Fibroblast of skin of right quadriceps (primary cell): ENCODE measurements at places on chromosomes 7 and 10.

DNA sequence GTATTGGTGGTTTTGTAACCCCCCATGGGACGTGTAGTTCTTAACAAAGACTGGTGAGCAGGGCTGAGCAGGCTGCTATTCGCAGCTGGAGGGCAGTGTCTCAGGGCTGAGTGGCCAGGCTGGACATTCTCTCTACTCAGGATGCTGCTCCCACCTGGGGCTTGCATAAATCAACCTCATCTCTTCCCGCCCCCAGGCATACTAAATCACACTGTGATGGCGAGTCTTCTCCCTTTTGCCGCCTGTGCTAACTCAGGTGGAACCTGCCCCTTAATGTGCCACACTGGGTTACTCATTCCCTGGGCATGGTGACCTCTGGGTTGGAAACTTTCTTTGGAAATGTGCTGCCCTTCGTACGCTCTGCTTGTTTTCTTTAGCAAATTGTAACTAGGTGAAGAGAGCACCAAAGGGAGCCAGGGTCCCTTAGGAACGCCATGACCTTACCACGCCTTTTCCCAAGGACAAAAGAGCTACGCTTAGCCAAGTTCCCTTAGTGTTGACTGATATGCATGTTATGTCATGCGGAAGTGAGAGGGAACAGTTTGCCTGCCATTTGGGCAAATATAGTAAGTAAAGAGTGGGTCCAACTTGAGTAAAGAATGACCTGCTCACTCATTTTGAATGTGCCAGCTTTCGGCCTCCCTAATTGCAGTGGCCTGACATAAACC, 40.4 kb upstream of the COBL start:
- DNase-seq = no peak

DNA sequence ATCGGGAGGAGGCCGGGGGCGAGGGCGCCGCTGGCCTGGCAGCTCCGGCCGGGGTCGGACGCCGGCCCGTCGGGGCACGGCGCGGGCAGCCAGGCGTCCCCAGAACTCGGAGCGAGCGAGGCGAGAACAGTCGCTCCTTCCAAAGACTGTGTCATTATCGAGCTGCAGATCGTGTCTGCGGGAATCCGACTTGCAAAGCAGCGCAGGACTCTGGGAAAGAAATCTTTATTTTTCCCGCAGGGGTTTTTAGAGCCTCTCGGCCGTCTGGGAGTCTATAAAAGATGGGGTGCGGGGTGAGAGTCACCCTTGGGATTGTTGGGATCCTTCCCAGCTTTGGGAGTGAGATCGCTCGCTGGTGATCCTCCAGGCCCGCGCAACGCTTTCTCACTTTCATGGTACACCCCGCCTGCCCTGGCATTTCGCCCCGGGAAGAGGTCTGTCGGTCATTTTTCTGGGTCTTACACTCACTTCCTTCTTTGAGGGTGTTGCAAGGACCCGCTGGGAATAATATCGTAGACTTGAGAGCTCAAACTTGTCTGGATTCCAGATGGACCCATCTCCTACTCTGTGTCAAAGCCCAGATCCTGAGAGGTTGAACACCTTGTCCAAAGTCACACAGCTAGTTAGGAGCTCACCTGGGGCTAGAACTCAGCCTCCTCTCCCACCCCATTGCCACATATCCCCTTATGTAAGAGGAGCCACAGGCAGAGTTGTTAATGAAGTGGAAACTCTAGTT, 1.0 kb downstream of the UBTD1 start:
- DNase-seq = peak; percentile 34

- no peak for DNase-seq
These were observed 1.8 kb downstream of the LUC7L2 start for GRCh38 chr7:139361523-139361922.

GRCh38 chr7:139075031-139075652, 34.4 kb downstream of the ZC3HAV1 start:
- DNase-seq = peak; percentile 73

- DNase-seq = no peak
These were observed 34.0 kb downstream of the PPP2R2D start for GRCh38 chr10:131934769-131935168.

DNA sequence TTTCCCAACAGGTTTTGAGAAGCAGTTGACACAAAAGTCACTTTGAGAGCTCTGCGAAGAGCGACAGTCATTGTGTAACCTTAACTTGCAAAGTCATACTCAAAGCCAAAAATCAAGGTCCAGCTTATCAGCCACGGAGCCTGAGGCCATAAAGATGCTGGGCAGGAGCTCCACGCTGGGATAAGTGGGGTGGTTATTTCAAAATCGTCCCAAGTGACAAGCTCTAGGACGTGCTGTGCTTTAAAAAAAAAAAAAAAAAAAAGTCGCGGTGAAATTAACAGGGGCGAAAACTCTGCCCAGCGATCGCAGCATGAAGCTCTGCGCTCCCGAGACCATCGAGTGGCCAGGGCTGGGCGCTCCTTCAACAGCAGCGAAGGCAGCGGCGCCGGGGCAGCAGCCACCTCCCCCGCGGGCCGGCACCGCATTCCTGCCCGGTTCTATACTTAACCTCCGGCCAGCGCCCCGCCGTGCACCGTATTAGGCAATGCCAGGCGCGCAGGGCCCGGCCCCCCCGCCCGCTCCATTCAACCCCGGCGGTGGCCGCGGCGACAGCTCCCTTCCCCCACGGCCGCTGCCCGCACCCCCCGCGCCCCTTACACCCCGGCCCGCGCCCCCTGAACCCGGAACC, 657 bp downstream of the HACD1 start:
- peak; percentile 52 for DNase-seq

GRCh38 chr10:100167553-100168312, 18.1 kb downstream of the ERLIN1 start:
- DNase-seq = no peak

DNA sequence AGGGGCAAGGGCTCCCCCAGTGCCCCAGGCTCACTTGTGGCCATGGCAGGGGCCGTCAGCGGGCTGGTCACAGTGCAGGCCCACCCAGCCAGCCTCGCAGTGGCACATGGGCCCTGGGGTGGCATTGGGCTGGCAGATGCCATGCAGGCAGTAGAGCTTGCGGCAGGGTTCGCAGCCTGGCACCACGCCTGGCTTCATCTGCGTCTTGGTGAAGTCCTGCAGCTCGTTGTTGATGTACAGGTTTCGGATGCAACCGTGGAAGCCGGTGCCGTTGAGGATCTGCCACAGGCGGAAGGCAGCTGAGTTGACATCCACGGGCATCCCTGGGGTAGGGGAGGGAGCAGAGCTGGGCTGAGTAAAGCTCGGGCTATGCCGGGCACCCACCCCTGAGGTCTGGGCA, 170.6 kb downstream of the LCOR start:
- DNase-seq = no peak

- no peak for DNase-seq
These were observed 37.4 kb downstream of the GRID1 start for GRCh38 chr10:86329093-86329710.

DNA sequence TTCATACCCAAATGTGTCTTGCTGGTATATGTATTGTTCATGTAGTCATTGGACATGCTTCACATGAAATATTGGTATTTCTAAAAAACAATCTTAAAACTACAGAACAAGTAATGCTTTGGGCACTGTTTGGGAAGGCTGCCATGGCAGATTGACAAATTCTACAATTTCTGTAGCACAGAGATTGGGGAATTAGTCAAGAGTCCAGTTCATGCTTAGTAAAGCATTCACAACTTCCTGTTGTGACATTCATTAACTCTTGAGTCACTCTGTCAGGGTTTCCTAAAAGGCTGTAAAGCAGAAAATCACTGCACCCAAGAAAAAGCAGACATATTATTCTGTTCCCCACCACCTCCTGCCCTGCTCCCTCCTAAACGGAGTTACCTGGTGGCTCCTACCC, 398.9 kb downstream of the PHTF2 start:
- DNase-seq = peak; percentile 78

DNA sequence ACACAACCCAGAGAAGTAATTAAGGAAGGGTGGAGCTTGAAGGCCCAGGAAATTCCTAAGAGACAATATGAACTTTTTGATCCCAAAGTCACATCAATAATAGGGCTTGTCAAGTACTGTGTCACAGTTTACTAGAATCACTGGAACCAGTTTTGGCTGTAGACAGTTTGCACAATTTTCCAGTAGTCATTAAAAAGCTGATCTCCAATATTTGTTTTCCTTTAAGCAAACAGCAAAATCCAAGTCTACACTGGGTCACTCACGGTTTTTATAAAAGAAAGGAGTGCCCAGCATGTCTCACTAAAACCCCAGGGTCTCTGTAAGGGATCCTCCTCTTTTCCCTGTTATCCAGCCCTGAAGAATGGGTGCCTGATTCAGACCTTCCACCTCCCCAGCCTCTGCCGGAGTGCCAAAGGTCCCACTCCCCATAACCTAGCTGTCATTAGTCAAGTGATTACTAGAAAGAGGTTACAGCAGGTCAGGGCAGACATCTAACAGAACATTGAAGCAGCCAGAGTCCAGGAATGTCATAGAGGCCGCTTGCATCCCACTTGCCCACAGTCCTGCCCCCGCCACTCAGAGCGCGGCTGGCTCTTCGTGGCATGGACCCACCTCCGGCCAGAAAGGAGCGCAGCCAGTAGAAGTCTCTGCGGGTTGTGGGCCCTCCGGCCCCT, 552 bp downstream of the SLC25A16 start:
- no peak for DNase-seq

DNA sequence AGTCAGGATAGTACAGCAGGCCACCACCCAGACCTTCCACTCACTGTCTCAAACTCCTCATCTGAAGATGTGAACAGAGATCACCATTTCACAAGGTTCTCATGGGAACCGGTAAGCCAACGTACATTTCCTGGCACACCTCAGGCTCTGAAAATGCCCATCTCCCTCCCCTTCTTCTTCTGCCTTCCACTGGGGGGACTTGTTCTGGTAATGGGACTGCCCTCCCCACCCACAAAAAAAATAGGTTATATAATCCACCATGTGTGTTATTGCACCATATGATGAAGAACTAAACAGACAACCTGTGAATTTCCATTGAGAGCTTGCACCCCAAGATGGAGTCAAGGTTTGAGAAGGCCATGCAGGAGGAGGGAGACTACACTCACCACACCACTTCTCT, 42.1 kb upstream of the IKZF1 start:
- DNase-seq = no peak

GRCh38 chr10:87913156-87913921, 49.9 kb downstream of the PTEN start:
- DNase-seq = no peak

DNA sequence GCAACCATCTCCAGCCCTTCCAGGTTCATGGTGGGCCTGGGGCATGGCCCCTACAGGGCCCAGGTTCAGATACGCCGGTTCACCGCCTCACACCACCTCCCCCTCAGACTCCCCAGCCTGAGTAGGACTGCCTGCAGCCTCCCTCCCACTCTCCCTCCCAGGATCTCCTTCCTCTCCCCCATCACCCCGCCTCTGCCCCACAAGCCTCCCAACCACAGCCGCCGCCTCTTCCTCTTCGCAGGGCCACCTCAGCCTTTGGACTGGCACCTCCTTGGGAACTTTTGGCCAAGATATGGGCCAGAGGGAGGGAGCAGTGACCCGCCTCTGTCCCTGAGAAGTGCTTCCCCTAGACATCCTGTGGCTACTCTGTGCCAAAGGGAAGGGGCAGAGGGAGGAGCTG, 9.3 kb downstream of the KCNIP2 start:
- DNase-seq = no peak

- no peak for DNase-seq
These were observed 23.7 kb downstream of the ACSL5 start for GRCh38 chr10:112397592-112397991.

- DNase-seq = no peak
These were observed 4.8 kb upstream of the SGPL1 start for GRCh38 chr10:70810967-70811366.

- no peak for DNase-seq
These were observed 6.6 kb upstream of the OGDHL start for GRCh38 chr10:49768731-49769130.

DNA sequence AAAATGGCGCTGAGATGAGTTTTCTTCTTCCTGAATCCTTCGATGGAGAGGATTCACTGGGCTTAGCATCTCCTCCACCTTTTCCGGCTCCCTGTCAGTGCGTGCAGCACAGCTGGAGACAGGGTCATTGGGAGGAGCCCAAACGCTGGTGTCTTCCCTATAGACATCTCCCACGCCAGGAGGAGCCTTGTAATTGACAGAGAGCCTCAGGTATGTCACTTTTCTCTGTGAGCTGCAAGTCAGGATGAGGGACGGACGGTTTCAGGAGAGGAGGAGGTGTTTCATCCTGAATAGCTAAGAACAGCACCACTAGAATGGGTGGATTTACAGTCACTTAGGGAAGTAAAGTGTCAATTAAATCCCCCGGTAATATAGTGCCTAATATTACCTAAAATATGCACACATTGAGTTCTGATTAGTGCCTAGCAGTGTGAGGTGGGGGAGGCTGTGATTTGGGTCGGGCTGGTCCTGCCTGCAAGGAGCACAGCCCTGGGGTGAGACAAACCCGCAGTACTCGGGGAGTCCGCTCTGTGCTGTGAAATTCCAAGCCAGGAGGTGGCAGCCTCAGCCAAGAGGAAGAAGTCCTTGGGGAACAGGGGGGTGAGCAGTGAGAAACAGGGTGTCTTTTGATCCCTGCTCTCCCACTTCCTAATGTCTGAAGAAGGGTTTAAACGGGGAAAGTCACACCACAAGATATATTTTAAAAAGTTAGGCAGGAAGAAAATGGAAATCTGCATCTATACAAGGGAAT, 28.2 kb downstream of the IL15RA start:
- peak; percentile 60 for DNase-seq

GRCh38 chr10:104835422-104835821, 194.3 kb downstream of the SORCS3 start:
- DNase-seq = no peak

GRCh38 chr10:1523221-1523620, 214.1 kb downstream of the ADARB2 start:
- no peak for DNase-seq

DNA sequence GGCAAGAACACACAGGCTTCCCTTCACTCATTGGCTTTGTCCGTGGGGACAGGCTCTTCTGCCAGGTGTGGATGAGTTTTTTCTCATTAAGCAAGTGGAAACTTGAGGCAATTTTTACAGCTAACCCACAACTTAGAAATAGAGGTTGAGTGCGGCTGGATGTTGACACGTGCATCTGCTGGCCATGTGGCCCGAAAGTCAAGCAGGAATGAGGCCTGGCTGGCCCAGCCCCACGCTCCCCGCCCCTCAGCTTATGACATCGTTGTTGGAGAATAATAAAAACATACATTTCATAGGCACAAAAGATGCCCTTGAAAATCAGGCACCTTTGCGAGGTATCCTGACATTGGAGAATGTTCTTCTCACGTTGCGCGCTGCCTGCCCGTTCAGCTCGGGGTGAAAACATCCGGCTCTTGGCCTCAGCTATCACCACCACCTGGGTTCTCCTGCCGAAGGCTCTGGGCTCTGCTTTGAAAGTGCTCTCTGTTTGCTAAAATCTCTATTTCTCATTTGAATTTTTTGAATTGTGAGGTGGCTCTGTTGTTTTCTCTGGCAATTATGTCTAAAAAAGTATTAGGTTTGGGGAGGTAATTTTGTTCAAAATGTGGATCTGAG, 310.7 kb downstream of the WDR37 start:
- no peak for DNase-seq
